ENCODE measurements at places on chromosomes 5 and 9. TPM values are rescaled to one million over a fixed set of nuclear protein-coding genes. Genes with fewer than 3 reads are reported as not detected.

Gene MZB1
- total RNA-seq, result 27.6 TPM

Gene IER5L
- 1.8 TPM for total RNA-seq

Gene C5orf52
- not detected for total RNA-seq

Gene ACOT12
- not detected for total RNA-seq

Gene ECSCR
- not detected for total RNA-seq

Gene PRUNE2
- total RNA-seq, result 0.57 TPM
